T-helper 2 cell treated with Interferon-gamma antibody and Interleukin-4, amounts not matched to agents 5 μg/mL and 100 μg/mL, for 36 hours (primary cell): ENCODE measurements at places on chromosomes 12 and 14.

GRCh38 chr14:84825481-84826251 is 704.3 kb upstream of the FLRT2 start:
- H3K36me3 ChIP-seq = no peaks in the 10 kb centered on the region
- DNase-seq = no peak
- H3K27ac ChIP-seq = no peak overlapping the region
- no peak overlapping the region for H3K4me3 ChIP-seq
- no peaks in the 10 kb centered on the region for H3K27me3 ChIP-seq

GRCh38 chr12:91347481-91348214 is 165.0 kb upstream of the DCN start:
- H3K27me3 ChIP-seq = no peaks in the 10 kb centered on the region
- H3K4me1 ChIP-seq = no peaks in the 10 kb centered on the region
- DNase-seq = no peak

DNA sequence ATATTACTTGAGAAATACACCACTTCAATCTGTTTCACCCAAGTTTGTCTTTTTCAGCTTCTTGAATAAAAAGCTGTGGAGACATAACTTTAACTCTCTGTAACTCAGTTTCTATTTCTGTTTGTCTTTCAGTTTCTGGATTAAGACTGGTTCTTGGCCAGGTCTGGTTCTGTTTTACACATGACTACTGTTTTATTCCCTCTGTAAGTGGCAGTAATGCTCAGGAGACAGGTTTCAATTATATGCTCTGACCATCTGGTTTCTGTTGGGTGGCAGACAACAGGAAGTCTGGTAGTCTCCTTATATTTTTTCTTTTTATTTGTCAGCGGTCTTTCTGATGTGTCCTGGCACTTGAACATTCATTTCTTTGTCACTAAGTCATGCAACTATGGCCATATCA is 102.9 kb downstream of the RPS29 start:
- H3K4me1 ChIP-seq = peaks cover 4% of the 10 kb centered on the region
- H3K4me3 ChIP-seq = no peak overlapping the region
- no peak overlapping the region for H3K27ac ChIP-seq
- H3K27me3 ChIP-seq = peaks cover 20% of the 10 kb centered on the region
- H3K36me3 ChIP-seq = no peaks in the 10 kb centered on the region

DNA sequence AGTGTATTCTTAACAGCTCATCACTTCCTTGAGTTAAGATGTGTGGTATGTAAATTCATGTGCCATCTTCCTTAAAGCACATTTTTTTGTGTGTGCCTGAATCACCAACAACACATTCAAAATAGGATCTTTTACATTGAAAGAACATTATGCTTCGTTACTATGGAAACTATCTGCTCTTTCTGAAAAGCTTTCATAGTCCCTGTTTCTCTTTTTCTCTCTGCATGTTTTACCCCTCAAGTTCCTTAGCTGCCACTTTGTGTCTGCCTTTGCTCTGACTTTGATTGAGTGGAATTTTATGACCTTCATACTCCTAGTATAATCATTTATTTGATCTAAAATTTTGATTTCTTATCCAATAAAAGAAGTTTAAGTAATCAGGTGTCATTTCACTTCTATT is 880.3 kb upstream of the FOXG1 start:
- H3K27ac ChIP-seq = no peak overlapping the region
- no peaks in the 10 kb centered on the region for H3K4me1 ChIP-seq
- no peak overlapping the region for H3K4me3 ChIP-seq
- no peak for DNase-seq

DNA sequence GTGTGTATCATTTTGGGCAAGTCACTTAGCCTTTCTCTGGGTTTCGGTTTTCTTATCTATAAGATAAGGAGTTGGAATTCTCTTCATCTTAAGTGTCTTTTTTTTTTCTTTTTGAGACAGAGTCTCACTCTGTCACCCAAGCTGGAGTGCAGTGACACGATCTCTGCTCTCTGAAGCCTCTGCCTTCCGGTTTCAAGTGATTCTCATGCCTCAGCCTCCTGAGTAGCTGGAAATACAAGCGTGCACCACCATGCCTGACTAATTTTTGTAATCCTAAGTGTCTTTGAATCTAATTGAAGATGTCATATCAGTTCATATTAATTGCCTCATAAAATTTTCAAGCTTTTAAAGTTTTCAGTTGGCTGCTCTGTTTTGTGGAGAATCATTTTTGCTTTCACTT is 4.0 kb downstream of the SRGAP1 start:
- no peak overlapping the region for H3K4me3 ChIP-seq
- peaks cover 26% of the 10 kb centered on the region for H3K27me3 ChIP-seq
- no peak overlapping the region for H3K27ac ChIP-seq
- no peak for DNase-seq
- peaks cover 2% of the 10 kb centered on the region for H3K36me3 ChIP-seq

DNA sequence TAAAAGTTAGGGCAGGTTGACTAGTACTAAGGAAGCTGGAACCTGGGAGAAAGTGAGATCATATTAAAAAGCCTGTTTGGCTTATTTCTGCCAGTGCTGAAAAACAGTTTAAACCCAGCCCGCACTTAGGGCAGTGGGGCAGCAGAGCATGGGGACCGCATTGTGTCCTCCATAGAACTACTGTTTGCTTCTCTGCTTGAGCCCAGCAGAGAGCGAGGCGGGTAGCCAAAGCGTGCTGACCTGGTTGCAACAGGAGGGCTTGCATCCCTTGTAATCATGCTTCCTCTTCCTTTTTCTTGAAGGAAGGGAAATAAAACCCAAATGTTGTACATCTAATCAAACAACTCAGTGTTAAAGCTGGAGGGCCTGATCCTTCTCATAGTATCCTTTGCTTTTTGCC is 82.5 kb upstream of the HOXC13 start:
- H3K27ac ChIP-seq = no peak overlapping the region
- DNase-seq = no peak
- H3K4me3 ChIP-seq = no peak overlapping the region
- H3K36me3 ChIP-seq = no peaks in the 10 kb centered on the region
- H3K4me1 ChIP-seq = no peaks in the 10 kb centered on the region

- no peaks in the 10 kb centered on the region for H3K36me3 ChIP-seq
- peak within 1 kb of the TSS; percentile 76 for H3K27ac ChIP-seq
- peaks cover 11% of the 10 kb centered on the region for H3K27me3 ChIP-seq
- peak within 1 kb of the TSS; percentile 94 for H3K4me3 ChIP-seq
- peaks cover 8% of the 10 kb centered on the region for H3K4me1 ChIP-seq
These were observed at the start of gene GAS2L3 for GRCh38 chr12:100573292-100574186. GAS2L3 (plus strand) TSS chr12:100573684; CDS start chr12:100594905, 21,221 bp downstream.

GRCh38 chr14:26163761-26164160 is 434.1 kb downstream of the NOVA1 start:
- no peak overlapping the region for H3K4me3 ChIP-seq
- H3K27ac ChIP-seq = no peak overlapping the region
- H3K27me3 ChIP-seq = no peaks in the 10 kb centered on the region
- DNase-seq = no peak

DNA sequence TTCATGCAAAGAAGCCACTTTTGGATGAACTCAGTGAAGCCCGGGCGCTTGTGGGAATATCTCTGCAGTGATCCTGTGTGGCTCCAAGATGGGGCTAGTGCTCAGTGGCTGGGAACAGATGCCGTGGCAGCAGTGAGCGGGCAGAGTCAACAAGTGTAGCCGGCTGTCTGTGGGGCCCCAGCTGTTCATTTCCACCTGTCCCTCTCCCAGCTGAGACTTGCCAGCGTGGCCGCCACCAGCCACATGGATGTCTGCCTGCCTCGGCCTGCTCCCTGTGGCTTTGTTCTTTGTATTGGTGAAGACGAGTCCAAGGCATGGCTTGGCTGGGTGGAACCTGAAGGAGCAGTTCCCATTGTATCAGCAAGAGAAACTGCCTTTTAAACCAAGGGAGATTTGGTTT is 77.3 kb downstream of the NOS1 start:
- no peak overlapping the region for H3K27ac ChIP-seq
- H3K4me3 ChIP-seq = no peak overlapping the region
- H3K4me1 ChIP-seq = no peaks in the 10 kb centered on the region
- no peaks in the 10 kb centered on the region for H3K36me3 ChIP-seq

GRCh38 chr12:24057920-24058476 is 108.5 kb upstream of the SOX5 start:
- H3K36me3 ChIP-seq = no peaks in the 10 kb centered on the region
- H3K27me3 ChIP-seq = no peaks in the 10 kb centered on the region
- H3K4me3 ChIP-seq = no peak overlapping the region

DNA sequence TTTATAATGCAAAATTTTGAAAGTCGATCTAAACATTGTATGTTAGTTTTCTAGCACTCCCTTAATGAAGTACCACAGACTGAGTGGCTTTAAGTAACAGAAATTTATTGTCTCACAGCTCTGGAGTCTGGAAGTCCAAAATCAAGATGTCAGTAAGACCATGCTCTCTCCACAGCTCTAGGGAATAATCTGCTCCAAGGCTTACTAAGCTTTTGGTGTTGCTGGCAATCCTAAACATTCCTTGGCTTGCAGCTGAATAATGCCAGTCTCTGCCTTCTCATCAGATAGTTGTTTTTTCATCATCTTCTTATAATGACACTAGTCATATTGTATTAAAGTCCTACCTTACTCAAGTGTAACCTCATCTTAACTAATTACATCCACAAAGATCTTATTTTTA is 102.2 kb downstream of the RASSF9 start:
- H3K4me3 ChIP-seq = no peak overlapping the region
- no peaks in the 10 kb centered on the region for H3K4me1 ChIP-seq
- H3K27ac ChIP-seq = no peak overlapping the region
- no peaks in the 10 kb centered on the region for H3K36me3 ChIP-seq
- no peaks in the 10 kb centered on the region for H3K27me3 ChIP-seq

GRCh38 chr12:80861641-80862378 is 75.9 kb downstream of the LIN7A start:
- H3K4me3 ChIP-seq = no peak overlapping the region
- no peak for DNase-seq
- H3K4me1 ChIP-seq = no peaks in the 10 kb centered on the region
- H3K27ac ChIP-seq = no peak overlapping the region

DNA sequence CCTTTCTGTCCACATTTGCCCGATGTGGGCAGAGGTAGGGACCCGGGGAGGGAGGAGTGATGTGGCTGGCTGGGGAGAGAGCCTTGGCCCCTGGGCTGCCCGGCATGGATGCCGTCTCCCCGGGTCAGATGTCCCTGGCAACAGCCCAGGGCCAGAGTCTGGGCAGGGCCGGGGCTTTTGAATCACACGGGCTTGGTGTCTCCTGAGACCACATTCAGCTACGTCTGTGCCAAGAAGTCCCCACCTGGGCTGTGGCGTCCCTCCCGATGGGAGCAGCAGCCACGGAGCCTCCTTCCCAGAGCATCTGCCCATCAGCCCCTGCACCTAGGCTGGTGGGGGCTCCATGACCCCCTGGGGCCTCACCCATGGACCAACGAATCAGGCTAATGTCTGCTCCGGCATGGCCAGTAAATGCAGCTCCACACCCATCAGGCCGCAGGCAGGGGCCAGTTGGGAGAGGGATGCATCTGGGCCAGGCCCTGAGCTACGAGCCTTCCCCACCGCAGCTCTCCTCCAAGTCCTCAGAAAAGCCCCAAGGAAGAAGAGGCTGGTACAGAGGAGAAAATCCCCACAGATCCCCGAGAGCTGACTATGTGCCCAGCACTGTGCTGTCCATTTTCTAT is 109.4 kb downstream of the RFLNA start:
- no peak overlapping the region for H3K4me3 ChIP-seq
- peaks cover 3% of the 10 kb centered on the region for H3K4me1 ChIP-seq
- no peak for DNase-seq
- peaks cover 16% of the 10 kb centered on the region for H3K36me3 ChIP-seq

- H3K27ac ChIP-seq = no peak overlapping the region
- no peak for DNase-seq
- H3K27me3 ChIP-seq = peaks cover 66% of the 10 kb centered on the region
- H3K4me3 ChIP-seq = peak overlapping the region; percentile 77
- peaks cover 7% of the 10 kb centered on the region for H3K4me1 ChIP-seq
These were observed 1.4 kb downstream of the COCH start for GRCh38 chr14:30875788-30876053.
